ENCODE measurements at places on chromosomes 3 and 15. TPM values are rescaled to one million over a fixed set of nuclear protein-coding genes. Genes with fewer than 3 reads are reported as not detected.

Gene ASB14
- not detected for total RNA-seq

DNA sequence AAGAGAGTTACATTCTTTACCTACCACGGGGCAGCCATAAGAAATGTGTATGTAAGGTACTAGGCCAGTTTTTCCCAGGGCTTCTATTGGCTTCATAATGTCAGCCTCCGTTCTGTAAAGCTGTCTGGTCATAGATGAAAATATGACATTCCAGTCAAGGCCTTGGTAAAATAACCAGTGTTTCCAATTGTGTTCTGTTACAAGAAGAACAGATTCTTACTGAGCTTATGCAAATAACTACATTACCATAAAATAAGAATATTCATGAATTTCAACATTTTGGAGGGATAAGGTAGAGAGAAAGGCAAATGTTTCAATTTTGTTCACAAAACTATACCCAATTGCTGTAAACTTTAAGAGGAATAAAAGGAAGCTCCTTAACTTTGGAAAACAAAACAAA, 315.5 kb downstream of the THSD4 start:
- no peak for DNase-seq

Gene SLC28A1
- not detected for total RNA-seq

DNA sequence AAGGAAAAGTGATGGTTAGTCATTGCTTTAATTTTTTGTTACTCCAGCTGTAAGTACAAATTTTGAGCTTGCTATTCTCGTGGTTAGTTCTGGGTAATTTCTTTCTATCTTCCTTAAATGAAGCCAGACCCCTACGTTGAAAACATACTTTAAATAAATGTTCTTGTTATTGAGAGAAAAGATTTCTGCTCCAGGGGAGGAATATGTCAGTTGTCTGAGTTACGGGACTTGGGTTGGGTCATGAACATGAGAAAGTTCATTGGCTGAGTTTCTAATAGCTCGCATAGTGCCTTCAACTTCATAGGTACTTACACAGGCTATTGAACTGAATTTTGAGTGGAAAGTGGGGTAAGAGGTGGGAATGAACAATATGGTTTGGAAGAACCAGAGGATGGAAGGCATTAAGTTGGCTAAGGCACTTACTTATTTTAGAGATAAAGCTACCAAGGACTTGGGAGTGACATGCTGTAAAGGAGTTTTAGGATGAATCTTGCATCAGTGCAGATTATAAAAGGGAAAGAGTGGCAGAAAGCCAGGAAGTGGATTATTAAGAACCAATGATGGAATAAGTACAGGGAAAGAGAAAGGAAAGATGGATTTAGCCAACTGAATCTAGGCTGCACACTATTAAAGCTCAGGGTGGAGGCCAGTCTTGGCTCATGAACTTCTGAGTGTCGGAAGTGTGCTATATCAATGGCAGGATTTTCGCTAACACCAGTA, 1.4 kb downstream of the RPSA start:
- no peak for DNase-seq

DNA sequence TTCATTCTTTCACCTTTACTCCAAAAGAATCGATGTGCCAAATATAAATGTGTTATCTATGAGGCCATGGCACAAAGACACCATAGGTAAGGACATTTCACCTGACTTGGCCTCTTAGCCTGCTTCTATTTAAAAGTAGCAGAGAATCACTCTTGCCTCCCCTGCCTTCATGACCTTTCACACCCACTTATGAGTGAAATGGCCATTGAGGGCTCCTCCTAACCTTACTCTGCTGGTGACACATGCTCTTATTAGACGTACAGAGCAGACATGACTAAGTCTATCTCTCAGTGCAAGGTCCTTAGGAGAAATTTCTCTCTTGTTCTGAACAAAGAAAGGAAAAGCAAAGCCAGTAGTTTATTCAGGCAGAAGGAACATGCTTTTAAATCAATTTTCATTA, 150.7 kb downstream of the LRTM1 start:
- no peak for DNase-seq

- no peak for DNase-seq
Observed at GRCh38 chr3:72152551-72153476, 367.9 kb upstream of the PROK2 start.

- DNase-seq, result no peak
Observed at GRCh38 chr3:18489939-18490338, 64.8 kb upstream of the SATB1 start.

GRCh38 chr3:166029507-166029906, 192.3 kb upstream of the BCHE start:
- DNase-seq, result peak; percentile 67

DNA sequence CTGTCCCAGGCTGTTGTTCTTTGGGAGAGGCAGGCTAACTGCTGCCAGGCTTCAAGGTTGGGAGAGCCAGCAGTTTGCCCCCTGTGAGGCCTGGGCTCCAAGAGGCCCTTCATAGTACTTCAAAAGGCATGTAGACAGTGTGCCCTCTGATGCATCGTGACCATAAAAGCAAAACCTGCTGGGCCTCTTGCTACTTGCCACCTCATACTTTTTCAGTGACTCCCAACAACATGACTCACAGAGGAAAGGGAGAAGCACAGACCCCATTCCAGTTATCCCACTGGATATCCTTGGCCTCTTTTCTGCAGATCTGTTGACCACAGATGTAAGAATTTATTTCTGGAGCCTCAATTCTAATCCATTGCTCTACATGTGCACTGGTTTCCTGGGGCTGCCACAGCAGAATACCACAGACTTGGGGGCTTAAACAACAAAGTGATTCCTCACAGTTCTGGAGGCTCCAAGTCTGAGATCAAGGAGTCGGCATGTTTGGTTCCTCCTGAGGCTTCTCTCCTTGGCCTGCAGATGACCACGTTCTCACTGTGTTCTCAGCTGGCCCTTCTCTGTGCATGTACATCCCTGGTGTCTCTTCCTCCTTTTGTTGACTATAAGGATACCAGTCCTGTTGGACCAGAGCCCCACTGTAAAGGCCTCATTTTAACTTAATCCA, 8.9 kb upstream of the NSMCE3 start:
- no peak for DNase-seq

DNA sequence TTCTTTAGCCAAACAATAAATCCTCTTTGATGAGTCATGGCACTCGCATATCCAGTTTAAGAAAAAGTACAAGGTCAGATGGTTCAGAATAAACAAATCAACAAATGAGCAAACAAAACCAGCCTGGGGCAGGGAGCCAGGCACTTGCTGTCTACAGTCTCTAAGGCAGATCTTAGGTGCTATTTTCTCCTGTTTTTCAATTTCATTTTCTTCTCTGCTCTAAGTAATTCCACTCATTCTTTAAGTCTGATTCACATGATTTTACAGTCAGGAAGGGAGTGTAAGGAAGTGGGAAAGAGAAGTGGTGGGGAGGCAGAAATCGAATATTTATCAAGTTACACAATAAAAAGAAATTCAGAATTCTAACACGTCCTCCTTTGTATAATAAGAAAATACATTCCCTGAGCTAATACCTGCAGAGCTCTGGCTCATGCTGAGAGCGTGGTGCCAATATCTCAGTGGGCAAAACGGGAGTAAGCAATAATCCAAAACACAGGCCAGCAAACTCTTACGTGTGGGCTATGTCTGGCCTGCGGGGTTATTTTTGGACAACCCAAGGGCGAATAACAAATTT, 298.6 kb downstream of the ADAMTS17 start:
- DNase-seq, result no peak

Gene CFAP44
- total RNA-seq, result 4.9 TPM

GRCh38 chr3:182092662-182093262, 381.0 kb downstream of the SOX2 start:
- no peak for DNase-seq

Gene GABRB3
- 4.6 TPM for total RNA-seq

DNA sequence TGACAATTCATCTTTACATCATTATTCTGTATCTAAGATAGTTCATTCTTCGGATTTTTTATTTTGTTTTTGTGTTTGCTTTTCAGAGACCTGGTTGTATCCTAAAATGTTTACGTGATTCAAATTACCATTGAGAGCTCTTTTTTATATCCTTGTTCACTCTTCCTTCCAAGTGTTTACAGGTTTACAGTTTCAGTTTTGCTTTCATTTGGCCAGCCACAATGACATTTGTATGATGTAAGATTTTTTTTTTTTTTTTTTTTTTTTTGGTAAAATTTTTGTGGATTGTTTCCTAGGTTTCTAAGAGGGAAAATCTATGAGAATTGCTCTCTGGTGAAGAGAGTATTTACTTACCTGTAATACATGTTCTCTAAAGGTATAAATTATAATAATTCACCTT, 55.0 kb downstream of the SETD5 start:
- no peak for DNase-seq

DNA sequence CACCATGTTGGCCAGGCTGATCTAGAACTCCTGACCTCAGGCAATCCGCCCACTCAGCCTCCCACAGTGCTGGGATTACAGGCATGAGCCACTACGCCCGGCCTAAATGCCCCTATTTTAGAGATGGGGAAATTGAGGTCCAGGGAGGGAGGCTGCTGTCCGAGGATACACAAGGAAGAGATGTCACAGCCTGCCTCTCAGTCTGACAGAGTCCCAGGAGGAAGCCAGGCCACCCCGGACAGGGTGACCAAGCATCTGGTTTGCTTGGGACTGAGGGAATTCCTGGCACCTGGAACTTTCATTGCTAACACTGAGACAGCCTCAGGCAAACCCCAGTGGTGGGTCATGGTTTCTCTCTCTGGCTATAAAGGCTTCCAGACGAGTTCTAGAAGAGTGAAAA, 30.6 kb upstream of the ADAMTS7 start:
- DNase-seq, result no peak

GRCh38 chr3:8990266-8991215, 27.3 kb upstream of the RAD18 start:
- peak; percentile 72 for DNase-seq

DNA sequence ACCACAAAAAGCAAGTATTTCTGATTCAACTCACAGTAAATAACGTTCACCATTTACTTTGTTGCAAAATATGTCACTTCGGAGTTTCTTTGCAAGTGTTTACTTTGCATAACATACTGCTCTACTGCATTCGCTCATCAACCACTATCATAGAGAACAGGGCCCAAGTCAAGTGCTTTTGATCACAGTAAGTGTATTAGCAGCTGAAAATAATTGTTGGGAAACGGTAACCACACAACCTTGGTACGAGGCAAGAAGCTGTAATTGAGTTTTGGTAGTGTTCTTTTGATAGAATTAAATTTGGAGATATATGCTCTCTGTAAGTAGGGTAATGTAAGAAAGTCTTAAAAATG, 80.1 kb downstream of the SATB1 start:
- DNase-seq, result no peak

Gene TMEM212
- total RNA-seq, result not detected

DNA sequence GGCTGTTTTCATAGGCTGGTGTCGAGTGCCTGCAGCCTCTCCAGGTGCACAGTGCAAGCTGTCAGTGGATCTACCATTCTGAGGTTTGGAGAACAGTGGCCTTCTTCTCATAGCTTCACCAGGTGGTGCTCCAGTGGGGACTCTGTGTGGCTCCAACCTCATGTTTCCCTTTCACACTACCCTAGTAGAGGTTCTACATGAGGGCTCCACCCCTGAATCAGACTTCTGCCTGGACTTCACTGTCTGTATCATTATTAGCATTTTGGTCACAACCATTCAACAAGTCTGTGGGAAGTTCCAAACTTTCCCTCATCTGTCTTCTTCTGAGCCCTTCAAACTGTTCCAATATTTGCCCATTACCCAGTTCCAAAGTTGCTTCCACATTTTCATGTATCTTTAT, 1003.7 kb downstream of the MCTP2 start:
- DNase-seq, result no peak

- no peak for DNase-seq
Observed at GRCh38 chr15:72540606-72541237, 66.6 kb downstream of the ARIH1 start.

Gene AP3B2
- total RNA-seq, result 1.3 TPM

- DNase-seq, result no peak
Observed at GRCh38 chr15:52649686-52650085, 29.5 kb downstream of the ATOSA start.

DNA sequence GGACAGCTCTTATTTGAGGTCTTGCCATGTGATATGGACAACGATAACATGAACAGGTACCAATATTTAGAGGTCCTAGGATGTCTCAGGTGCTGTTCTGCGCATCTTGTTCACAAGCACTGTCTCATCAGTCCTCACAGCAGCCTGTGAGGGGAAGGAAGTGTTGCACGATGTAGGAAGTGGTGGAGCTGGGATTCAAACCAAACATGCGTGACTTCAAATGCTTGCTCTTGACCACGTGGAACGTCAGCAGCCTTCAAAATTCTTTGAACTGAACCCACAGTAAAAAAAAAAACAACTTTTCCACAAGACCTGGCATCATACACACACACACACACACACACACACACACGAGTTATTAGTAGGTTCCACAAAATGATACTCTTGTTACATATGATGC, 153.4 kb upstream of the SMAD3 start:
- DNase-seq, result no peak

Gene ECE2
- not detected for total RNA-seq

DNA sequence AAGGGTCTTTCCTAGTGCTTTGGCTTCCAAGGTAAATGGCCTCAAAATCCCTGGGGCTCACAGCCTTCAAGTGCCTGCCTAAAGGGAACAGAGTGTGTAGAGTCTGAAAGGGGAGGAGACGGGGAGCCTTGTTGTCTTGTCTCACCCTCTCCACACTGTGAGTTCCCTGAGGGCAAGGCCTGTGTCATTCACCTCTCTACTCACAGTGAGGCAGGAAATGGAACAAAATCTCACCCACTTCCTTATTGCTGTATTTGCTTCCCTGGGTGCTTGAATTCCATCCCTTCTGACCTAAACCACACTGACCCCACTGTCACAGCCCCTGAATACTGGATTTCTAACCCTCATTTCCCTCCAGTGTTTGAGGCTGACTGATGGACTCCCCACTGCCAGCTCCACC, 197.5 kb downstream of the EPHB1 start:
- no peak for DNase-seq

DNA sequence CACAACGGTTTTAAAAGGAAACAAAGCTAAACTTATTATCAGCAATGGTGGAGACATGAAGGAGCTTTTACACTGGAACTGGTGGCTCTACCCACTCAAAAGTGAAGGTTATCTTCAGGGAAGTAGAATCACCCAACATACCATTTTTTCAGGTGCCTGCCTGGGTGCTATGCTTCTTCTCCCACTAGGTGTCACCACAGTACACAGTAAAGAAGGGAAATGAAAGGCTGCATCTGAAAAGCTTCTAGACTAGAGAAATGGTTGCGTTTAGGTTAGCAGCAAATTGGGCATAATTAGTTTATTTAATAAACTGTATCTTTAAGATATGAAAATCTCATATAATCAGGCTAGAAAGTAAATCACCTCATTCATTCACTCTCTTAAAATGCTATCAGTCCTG, 47.0 kb upstream of the SELENOK start:
- DNase-seq, result no peak

DNA sequence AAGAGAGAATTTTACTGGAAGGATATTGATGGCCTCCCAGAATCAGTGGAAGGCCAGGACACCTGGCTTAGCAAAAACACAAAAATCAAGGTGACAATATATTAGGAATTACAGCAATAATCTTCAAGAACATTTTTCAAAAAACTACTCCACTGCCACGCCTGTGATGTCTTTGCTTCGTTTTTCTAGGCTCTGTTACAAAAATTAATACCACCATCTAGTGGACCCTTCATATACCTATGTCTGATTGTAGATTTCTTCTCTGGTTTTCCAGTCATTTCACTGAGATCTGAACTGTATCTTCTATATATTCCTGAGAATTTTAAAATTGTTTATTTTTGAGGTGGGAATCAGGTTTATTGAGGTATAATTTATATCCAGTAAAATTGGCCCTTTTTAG, 5.6 kb upstream of the SLC33A1 start:
- DNase-seq, result no peak

Data from lower leg skin (tissue), 4 donors.